ENCODE measurements at places on chromosomes 7 and 10. TPM values are rescaled to one million over a fixed set of nuclear protein-coding genes. Genes with fewer than 3 reads are reported as not detected.

The PIP gene
- not detected for total RNA-seq

The DEPP1 gene
- 0.12 TPM for total RNA-seq

The TMEM72 gene
- not detected for total RNA-seq

The LRRD1 gene
- total RNA-seq, result not detected

The LRRC4 gene
- total RNA-seq, result not detected

The TFEC gene
- total RNA-seq, result 0.16 TPM

The PHKG1 gene
- total RNA-seq, result 1.3 TPM

The RBAK gene
- 11.3 TPM for total RNA-seq

The TMEM236 gene
- 0.04 TPM for total RNA-seq

The CYP2C18 gene
- not detected for total RNA-seq

The IL6 gene
- 0.60 TPM for total RNA-seq

The CNTNAP2 gene
- 0.19 TPM for total RNA-seq

The SUN3 gene
- total RNA-seq, result not detected

The FOXL3 gene
- total RNA-seq, result not detected

The ASB15 gene
- total RNA-seq, result not detected

The CACNA2D1 gene
- not detected for total RNA-seq

The KEL gene
- 0.16 TPM for total RNA-seq

The METTL27 gene
- total RNA-seq, result 0.23 TPM

The ABCC2 gene
- 0.70 TPM for total RNA-seq

The MSMB gene
- not detected for total RNA-seq

The ORC5 gene
- total RNA-seq, result 31.5 TPM

The CDH23 gene
- total RNA-seq, result 1.4 TPM

The TMEM270 gene
- total RNA-seq, result not detected

The SPDYE9 gene
- not detected for total RNA-seq

The MYH16 gene
- not detected for total RNA-seq

The PDZD7 gene
- 0.14 TPM for total RNA-seq

The DNAH11 gene
- 0.02 TPM for total RNA-seq

The IL15RA gene
- total RNA-seq, result 27.8 TPM

The IRF5 gene
- total RNA-seq, result 3.8 TPM

The PSD gene
- 7.6 TPM for total RNA-seq

The C10orf90 gene
- not detected for total RNA-seq

The TMEM229A gene
- total RNA-seq, result not detected

The UPK3B gene
- not detected for total RNA-seq

The UNCX gene
- total RNA-seq, result not detected

The TTYH3 gene
- total RNA-seq, result 27.2 TPM

The SH2B2 gene
- total RNA-seq, result 2.9 TPM

The C10orf143 gene
- total RNA-seq, result 3.3 TPM

The PNLIPRP3 gene
- not detected for total RNA-seq

The TBX20 gene
- total RNA-seq, result 0.12 TPM

The MCM10 gene
- total RNA-seq, result 91.2 TPM

The ASIC3 gene
- 3.2 TPM for total RNA-seq

The CNPY1 gene
- not detected for total RNA-seq

The TSPAN15 gene
- 0.60 TPM for total RNA-seq

The LRIT2 gene
- total RNA-seq, result not detected

The CRPPA gene
- 1.7 TPM for total RNA-seq

The MGMT gene
- total RNA-seq, result 20.9 TPM

The EBF3 gene
- not detected for total RNA-seq

The ZCWPW1 gene
- total RNA-seq, result 3.0 TPM

The PRKG1 gene
- total RNA-seq, result not detected

The FLNC gene
- 0.12 TPM for total RNA-seq

The SYT15B gene
- 0.08 TPM for total RNA-seq
